ENCODE measurements at places on chromosomes 7 and 10. TPM values are rescaled to one million over a fixed set of nuclear protein-coding genes. Genes with fewer than 3 reads are reported as not detected.
A peak's percentile ranks its signal among the peaks of the same experiment; 100 is the strongest.

Gene LZTS2
- total RNA-seq = 75.5 TPM

DNA sequence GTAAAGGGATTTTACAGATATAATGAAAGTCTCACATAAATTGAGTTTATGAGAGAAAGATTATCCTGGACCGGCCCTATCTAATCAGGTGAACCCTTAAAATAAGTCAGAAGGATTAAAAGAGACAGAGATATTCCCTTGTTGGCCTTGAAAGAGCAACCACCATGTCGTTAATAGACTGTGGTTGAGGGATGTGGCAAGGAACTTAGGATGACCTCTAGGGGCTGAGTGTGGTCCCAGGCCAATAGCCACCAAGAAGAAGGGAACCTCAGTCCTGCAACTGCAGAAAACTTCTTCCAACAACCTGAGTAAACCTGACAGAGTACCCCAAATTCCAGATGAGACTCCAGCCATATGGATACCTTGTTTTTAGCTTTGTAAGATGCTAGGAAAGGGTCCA is 121.5 kb downstream of the POLR1F start:
- no peak overlapping the region for H3K4me3 ChIP-seq
- no peak overlapping the region for H3K27ac ChIP-seq
- no peaks in the 10 kb centered on the region for H3K4me1 ChIP-seq
- DNase-seq = peak; percentile 61
- no peaks in the 10 kb centered on the region for H3K27me3 ChIP-seq
- H3K36me3 ChIP-seq = no peaks in the 10 kb centered on the region

Gene RPEL1
- not detected for total RNA-seq

- DNase-seq = no peak
- no peak overlapping the region for H3K4me3 ChIP-seq
- H3K36me3 ChIP-seq = no peaks in the 10 kb centered on the region
- peaks cover 11% of the 10 kb centered on the region for H3K27me3 ChIP-seq
- H3K4me1 ChIP-seq = no peaks in the 10 kb centered on the region
Measured at GRCh38 chr7:26976840-26977239, 112.5 kb upstream of the SKAP2 start.

GRCh38 chr10:7558036-7558435 is 108.7 kb downstream of the ITIH5 start:
- H3K27ac ChIP-seq = no peak overlapping the region
- H3K36me3 ChIP-seq = no peaks in the 10 kb centered on the region
- DNase-seq = no peak
- H3K4me1 ChIP-seq = peaks cover 5% of the 10 kb centered on the region
- no peaks in the 10 kb centered on the region for H3K27me3 ChIP-seq

DNA sequence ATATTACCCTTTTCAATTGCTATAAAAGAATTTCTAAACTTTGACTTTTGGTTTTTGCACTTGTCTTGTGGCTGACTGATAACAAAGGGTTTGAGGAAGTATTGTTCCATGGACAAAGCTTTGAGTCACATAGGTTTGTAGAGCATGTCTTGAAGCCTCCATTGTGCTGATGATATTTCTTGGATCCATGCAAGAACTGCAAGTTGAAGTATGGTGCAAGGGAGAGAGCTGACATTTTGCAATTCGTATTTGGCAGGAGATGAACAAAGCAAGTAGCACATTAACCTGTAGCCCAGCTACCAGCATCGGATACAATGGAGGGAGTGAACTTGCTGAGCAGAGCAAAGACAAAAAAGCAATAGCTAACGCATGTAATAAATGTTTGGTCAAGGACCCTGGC is 23.4 kb downstream of the MGAM2 start:
- no peaks in the 10 kb centered on the region for H3K27me3 ChIP-seq
- H3K27ac ChIP-seq = no peak overlapping the region
- DNase-seq = no peak
- no peaks in the 10 kb centered on the region for H3K36me3 ChIP-seq
- H3K4me1 ChIP-seq = peaks cover 1% of the 10 kb centered on the region
- no peak overlapping the region for H3K4me3 ChIP-seq

DNA sequence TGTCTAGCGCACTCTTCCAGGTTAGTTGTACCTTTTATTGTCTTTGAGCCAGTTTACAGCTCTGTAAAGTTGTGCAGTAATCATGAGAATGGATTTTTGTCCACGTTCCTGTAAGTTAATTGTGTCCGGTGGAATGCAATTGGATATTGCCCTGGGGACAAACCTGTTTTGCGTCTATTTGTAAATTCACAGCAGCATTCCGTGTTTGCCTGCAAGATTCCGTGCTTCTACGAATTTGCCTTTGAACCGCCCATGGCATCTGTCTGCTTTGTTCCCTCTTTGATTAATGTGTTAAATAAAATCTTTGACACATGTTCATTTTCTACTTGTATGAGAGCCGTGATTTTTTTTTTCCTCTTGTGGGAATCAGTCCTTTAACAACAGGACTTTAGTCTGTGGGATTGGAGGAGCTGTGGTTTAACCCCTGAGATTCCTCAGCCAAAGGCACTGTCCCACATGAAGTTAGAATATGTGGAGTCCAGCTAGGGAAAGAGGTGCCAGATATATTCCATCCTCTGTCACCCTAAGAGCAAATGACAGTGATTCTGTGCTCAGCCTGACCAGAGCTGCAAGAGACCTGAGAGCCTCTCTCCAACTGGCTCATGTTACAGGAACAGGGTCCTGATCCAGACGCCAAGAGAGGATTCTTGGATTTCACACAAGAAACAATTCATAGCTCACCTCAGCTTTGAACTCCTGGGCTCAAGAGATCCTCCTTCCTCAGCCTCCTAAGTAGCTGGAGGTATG is 126.3 kb downstream of the COL26A1 start:
- no peaks in the 10 kb centered on the region for H3K36me3 ChIP-seq
- no peaks in the 10 kb centered on the region for H3K4me1 ChIP-seq
- no peak for DNase-seq

DNA sequence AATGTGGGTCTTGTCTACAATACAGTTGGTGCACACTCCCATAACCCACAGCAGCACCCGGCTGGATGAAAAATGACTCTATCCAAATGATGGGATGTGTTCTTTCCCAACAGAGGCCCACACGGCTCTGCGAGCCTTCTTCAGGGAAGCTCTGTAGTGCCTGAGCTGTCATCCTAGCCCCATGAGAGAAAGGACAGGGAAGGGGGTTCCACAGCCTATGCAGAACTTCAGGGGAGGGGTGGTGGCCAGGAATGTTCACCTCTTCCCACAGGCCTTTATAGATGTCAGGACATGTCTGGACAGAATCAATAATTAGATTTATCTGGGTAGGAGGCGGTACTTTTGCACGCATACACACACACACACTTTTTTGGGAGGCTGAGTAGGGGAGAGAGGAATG is 109.0 kb downstream of the JCAD start:
- no peaks in the 10 kb centered on the region for H3K36me3 ChIP-seq
- no peak overlapping the region for H3K27ac ChIP-seq
- H3K4me3 ChIP-seq = no peak overlapping the region

GRCh38 chr7:73515178-73515577 is 6.9 kb downstream of the BAZ1B start:
- no peak for DNase-seq
- H3K4me3 ChIP-seq = no peak overlapping the region
- no peaks in the 10 kb centered on the region for H3K4me1 ChIP-seq
- H3K27ac ChIP-seq = no peak overlapping the region

- H3K27ac ChIP-seq = no peak overlapping the region
- H3K27me3 ChIP-seq = no peaks in the 10 kb centered on the region
- DNase-seq = no peak
- H3K4me1 ChIP-seq = no peaks in the 10 kb centered on the region
- H3K4me3 ChIP-seq = no peak overlapping the region
- H3K36me3 ChIP-seq = no peaks in the 10 kb centered on the region
Measured at GRCh38 chr7:95921543-95921942, 149.2 kb downstream of the DYNC1I1 start.

Gene PPIF
- total RNA-seq = 54.4 TPM

Gene AKR1C8
- not detected for total RNA-seq

DNA sequence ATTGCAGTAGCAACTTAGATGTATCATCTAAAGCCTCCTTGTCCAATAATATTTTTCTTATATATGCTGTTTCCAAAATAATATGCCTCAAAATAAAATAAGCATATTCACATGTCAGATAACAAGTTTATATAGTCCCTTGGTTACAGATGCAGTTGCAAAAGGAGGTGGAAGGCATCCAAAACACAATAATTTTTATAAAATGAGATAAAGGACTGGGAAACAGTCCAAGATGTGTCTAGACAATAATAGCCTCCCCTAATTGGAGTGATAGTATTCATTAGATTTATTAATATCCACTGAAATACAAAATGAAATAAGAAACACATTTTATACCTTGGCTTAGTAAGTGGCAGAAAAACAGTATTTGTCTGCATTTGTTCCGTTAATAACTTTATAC is 30.3 kb downstream of the BCAP29 start:
- H3K36me3 ChIP-seq = peaks cover 23% of the 10 kb centered on the region
- DNase-seq = no peak
- H3K27ac ChIP-seq = no peak overlapping the region
- H3K4me1 ChIP-seq = no peaks in the 10 kb centered on the region
- no peak overlapping the region for H3K4me3 ChIP-seq

GRCh38 chr10:115092555-115093285 is 445 bp upstream of the ATRNL1 start:
- H3K4me3 ChIP-seq = peak overlapping the region; percentile 76
- peak; percentile 81 for DNase-seq
- peaks cover 51% of the 10 kb centered on the region for H3K27me3 ChIP-seq
- H3K36me3 ChIP-seq = no peaks in the 10 kb centered on the region

- no peak for DNase-seq
- no peak overlapping the region for H3K4me3 ChIP-seq
- no peaks in the 10 kb centered on the region for H3K4me1 ChIP-seq
- no peaks in the 10 kb centered on the region for H3K36me3 ChIP-seq
- H3K27ac ChIP-seq = no peak overlapping the region
- H3K27me3 ChIP-seq = peaks cover 7% of the 10 kb centered on the region
Measured at GRCh38 chr10:8321990-8322389, 267.5 kb downstream of the GATA3 start.

GRCh38 chr7:37476428-37476827 is 27.8 kb upstream of the ELMO1 start:
- no peaks in the 10 kb centered on the region for H3K36me3 ChIP-seq
- H3K4me1 ChIP-seq = no peaks in the 10 kb centered on the region
- no peak overlapping the region for H3K27ac ChIP-seq
- DNase-seq = no peak
- H3K4me3 ChIP-seq = no peak overlapping the region

- no peaks in the 10 kb centered on the region for H3K4me1 ChIP-seq
- DNase-seq = no peak
- no peaks in the 10 kb centered on the region for H3K27me3 ChIP-seq
- no peaks in the 10 kb centered on the region for H3K36me3 ChIP-seq
- no peak overlapping the region for H3K27ac ChIP-seq
Measured at GRCh38 chr10:61063034-61063433, 119.0 kb upstream of the RHOBTB1 start.

Gene NPM3
- total RNA-seq = 129 TPM

Gene MUC12
- total RNA-seq = 2.9 TPM

DNA sequence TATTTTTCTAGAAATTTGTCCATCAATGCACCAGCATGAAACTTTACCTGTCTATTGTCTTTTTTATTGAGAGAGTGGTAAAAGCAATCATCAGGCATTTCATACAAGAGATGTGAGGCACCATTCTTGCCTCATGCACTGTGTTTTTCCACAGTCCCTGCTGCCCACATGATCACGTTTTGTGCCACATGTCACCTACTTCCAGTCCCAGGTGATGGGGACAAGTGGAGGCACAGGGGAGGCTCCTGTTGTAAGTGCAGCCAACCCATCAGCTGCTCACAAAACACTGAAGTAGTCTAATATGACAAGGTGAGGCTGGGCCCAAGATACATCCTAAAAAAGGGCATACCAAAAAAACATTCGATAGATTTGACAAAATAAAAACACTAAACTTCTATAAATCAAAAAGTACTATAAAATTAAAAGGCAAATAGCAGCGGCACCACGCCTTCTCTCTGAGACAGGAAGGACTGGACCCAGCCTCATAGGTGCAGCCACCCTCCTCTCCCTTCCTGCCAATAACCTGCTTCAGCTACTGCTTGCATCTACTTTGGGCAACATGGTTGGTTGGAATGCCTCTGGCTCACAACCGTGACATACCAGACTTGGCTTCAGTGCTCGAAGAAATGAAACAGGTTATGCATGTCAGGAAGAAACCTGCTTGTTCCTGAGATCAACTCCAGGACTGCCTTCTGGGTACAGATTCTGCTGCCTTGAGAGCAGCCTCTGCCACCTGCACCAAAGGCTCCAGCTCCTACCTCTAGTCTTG is 2.3 kb downstream of the ZC3HAV1L start:
- no peak for DNase-seq
- H3K4me3 ChIP-seq = no peak overlapping the region
- peaks cover 4% of the 10 kb centered on the region for H3K36me3 ChIP-seq
- peaks cover 6% of the 10 kb centered on the region for H3K27me3 ChIP-seq
- H3K4me1 ChIP-seq = no peaks in the 10 kb centered on the region
- no peak overlapping the region for H3K27ac ChIP-seq

Gene ATG9B
- 1.2 TPM for total RNA-seq

Gene AFAP1L2
- total RNA-seq = 2.2 TPM

GRCh38 chr7:27641581-27642230 is 21.0 kb downstream of the HIBADH start:
- peaks cover 2% of the 10 kb centered on the region for H3K4me1 ChIP-seq
- H3K27ac ChIP-seq = no peak overlapping the region
- no peak overlapping the region for H3K4me3 ChIP-seq

DNA sequence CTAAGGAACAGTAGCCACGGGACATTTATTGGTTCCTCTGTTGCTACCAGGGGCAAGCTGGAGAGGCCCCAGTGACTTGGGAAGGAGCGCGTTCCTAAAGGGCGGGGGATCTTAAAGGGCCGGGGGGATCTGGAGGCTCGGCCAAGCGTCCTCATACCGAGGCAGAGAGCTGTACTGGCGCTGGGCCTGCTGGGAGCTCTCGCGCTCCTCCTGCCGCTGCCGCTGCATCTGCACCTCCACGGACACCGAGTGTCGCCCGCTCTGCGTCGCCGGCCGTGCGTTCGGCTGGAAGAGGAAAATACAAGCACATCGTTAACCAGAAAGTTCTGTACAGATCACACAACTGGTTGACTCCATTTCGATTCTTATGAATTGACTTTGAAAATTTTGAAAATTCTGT is 695.6 kb downstream of the PARD3 start:
- no peak overlapping the region for H3K27ac ChIP-seq
- DNase-seq = no peak
- H3K36me3 ChIP-seq = peaks cover 7% of the 10 kb centered on the region
- no peak overlapping the region for H3K4me3 ChIP-seq

Measured in endodermal cell (in vitro differentiated cells).